ENCODE measurements at places on chromosomes 7 and 10.

DNA sequence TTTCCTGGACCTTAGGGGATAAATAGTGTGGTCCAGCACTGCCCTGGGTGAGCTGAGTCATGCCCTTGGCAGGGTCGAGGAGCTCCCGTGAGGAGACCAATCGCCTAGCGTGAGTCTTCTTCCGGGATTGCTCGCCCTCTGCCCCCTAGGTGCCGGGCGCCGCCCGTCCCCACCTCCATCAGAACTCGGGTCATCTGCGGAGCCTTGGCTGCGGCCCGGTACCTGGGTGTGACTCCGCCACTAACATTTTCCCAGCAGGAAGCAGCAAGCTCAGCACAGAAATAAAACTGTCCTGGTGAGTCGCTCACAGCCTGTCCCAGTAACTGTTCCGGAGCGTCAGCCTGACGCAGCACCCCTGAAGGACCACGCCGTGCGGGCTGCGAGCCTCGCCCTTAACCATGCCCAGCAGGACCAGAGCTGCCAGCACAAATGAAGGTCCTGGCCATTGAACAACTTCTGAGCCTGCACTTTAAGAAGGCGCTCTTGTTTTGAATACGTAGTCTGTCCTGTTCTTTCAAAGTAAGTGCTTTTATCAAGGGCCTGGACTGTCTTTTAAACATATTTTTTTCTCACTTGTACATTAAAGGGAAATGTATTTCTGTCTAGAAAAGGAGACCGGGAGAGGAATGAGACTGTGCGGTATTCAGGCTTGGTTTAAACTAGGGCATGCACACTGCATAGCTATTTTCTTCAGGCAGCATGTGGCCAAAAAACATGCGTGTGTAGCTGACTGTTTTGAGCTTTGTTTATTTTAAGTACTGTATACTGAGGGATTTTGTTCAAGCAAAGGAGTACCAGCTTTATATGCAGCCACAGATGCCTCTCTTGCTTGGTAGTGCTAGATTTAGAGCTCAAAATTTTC, 136.7 kb downstream of the HECW1 start:
- no peak for DNase-seq

- peak; percentile 78 for DNase-seq
These were observed 12.9 kb upstream of the DENND2A start for GRCh38 chr7:140653319-140654108.

- no peak for DNase-seq
These were observed 256.9 kb downstream of the KCNMA1 start for GRCh38 chr10:77380723-77381122.

- DNase-seq: peak; percentile 10
These were observed 82.3 kb upstream of the ADRB1 start for GRCh38 chr10:113961182-113962031.

DNA sequence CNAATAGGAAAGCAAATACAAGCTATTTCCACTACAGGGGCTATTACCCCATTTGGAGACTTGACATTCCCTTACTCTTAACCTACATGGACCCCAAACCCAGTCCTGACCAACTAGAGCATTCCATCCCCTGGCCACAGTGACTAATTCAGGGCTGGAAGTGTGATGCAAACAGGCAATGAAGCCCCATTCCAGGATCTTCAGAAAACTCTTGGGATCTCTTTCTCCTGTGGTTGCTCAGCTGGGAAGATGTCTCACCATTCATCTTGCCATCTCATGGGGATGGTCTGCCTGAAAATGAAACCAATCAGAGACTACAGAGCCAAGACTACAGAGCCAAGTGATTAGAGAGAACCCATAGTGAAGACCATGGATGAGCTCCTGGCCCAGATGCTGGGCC, 206.2 kb downstream of the ZNF365 start:
- no peak for DNase-seq

- DNase-seq: no peak
These were observed 197.5 kb downstream of the MALRD1 start for GRCh38 chr10:19245889-19246752.

- DNase-seq: no peak
These were observed 214.2 kb downstream of the ANK3 start for GRCh38 chr10:60175441-60175971.

DNA sequence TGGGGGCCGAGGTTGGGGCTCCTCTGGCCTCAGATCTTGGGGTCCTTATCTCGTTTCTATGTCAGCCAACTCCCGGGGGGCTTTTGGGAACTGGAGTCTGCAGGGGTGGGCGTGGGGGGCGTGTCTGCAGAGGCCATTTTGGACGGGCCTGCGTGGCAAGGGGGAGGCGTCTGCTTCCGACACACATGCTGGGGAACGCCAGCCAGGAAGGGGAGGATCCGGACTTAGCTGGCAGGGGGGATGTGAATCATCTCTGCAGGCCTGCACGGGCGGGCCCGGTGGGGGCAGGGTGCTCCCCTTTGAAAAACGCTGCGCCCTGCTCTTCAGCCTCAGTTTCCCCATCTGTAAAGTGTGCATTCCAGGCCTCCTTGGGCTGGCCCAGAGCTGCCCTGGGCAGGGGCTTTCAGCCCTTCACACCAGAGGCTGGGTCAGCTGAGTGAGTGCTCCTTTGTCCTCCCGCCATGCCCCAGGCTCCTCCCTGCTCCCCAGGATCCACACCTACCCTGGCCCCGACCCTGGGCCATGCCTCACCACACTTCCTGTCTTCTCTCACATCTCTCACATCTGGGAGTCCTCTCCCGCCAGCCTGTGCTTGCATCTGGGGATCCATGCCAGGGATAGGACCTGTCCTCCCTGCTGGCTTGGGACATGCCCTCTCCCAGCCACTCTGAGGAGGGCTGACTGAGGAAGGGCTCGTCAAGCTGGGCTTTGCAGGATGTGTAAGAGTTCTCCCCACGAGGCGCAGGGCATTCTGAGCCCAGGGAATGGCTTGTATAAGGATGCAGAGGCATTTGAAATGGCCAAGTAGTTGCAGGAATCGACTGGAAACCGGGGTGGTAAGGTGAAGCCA, 172.6 kb upstream of the TNRC18 start:
- peak; percentile 67 for DNase-seq

DNA sequence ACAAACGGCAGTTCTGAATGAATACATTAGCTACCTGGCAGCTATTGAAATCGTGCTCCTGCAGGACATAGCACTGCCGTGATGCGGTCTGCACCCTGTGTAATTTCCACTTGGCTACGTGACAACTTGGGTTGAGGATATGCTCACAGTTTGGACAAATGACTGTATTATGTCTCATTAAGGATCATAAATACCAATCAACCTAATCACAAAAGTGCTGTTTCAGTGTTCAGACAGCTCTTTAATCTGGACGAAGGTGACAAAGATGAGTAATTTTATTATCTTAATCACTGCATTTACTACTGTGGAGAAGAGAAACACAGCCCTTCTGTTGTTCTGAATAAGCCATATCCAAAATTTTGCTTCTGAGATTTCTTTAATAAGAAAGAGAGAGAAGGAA, 210.8 kb upstream of the PFKP start:
- DNase-seq: peak; percentile 47

DNA sequence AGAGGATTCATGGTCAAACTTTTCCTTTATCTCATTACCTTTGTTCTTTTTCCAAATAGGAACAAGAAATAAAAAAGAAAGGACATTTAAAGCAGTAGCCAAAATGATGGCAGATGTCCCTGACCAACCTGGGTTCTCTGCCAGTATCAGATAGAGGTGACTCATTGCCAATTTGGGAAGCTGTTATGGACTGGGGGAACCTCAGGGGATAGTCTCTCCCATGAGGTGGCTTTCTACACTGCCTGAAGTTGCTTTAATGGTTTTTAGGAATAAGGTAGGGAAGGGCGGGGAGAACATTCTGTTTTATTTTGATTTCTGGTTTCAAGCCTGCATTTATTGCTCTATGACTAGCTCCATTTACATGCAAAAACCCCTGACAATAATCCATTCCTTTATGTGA, 457.9 kb upstream of the TPK1 start:
- DNase-seq: no peak

DNA sequence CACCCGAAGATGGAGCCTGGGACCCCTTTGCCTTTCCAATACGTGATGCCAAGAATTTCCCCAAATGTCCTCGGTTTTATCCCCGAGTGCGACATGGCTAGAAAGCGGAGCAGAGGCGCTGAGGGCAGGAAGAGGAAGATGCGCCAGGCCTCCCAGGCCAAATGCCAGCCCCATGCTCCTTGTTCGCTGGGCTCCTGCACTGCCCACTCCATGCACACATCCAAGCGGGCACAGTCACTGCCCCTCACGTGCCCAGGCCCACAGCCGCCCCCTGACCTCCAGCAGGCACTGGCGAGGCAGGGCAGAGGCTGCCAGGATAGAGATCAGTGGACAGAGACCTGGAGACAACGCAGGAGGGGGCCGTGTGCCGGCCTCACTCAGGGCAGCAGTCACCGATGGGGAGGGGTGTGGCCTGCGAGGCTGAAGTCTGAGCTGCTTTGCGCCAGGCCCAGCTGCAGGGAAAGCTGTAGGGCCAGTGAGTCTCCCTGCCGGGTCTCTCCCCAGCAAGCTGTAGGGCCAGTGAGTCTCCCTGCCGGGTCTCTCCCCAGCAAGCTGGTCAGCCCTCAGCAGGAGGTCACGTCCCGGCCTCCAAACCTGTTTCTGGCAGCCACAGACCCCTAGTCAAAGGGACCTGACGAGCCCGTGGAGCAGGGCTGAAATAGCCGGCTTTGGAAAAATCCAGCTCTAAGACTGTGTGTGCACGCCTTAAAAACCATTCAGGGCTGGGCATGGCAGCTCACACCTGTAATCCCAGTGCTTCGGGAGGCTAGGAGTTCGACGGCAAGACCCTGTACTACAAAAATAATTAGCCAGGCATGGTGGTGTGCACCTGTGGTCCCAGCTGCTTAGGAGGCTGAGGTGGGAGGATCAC, 100.6 kb upstream of the DIP2C start:
- DNase-seq: no peak

- peak; percentile 76 for DNase-seq
These were observed 114.0 kb upstream of the COBL start for GRCh38 chr7:51430480-51431086.
